H4 (cell line): ENCODE measurements at places on chromosomes 6 and 20. TPM values are rescaled to one million over a fixed set of nuclear protein-coding genes. Genes with fewer than 3 reads are reported as not detected.
A peak's percentile ranks its signal among the peaks of the same experiment; 100 is the strongest.

GRCh38 chr6:167981916-167982462, 15.5 kb upstream of the KIF25 start:
- no peak for DNase-seq

Gene C6orf58
- total RNA-seq: not detected in 2 replicates

Gene DNAH8
- total RNA-seq: not detected in 2 replicates

DNA sequence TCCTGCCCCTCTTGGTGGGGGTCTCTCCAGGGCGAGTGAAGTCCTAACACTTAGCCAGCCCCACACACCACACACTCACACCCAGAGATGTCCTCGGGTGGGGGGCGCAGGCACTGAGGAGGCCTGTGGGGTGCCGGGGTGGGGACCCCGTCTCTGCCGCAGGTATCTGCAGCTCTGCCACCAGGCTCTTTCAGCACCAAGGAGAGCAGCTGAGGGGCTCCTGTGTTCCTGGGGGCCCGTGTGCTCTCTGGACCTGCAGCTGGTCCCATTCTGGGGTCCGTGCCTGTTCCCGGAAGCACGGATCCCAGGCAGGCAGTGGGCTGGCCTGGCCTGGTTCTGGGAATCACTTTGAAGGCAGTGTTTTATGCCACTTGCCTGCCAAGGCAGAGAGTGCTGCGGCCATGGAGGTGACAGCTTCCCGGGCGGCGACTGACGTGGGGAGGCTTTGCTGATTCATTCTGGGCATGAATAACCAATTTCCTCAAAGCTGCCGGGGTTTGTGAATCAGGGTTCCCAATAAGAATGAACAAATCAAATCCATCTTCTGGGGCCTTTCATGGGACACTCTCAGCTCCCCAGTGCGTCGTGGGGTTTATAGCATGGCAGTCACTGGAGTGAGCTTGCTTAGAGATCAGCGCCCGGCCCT, 54.4 kb upstream of the SLCO4A1 start:
- DNase-seq: no peak

DNA sequence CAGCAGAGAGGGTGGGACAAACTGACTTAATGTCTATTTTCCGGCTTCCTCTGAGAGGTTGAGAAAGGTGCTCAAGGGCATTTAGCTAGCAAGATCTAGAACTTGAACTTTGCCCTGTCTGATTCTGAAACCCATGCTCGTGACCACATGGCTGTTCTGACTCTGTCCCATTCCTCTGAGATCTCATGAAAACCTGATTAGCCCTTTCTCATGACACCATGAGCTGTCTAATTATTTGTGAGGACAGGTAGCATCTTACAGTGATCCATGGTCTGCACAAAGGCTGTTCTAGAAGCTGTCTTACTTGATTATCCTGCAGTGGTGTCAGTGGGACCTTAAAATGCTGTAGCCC, 89.6 kb upstream of the TOX2 start:
- no peak for DNase-seq

DNA sequence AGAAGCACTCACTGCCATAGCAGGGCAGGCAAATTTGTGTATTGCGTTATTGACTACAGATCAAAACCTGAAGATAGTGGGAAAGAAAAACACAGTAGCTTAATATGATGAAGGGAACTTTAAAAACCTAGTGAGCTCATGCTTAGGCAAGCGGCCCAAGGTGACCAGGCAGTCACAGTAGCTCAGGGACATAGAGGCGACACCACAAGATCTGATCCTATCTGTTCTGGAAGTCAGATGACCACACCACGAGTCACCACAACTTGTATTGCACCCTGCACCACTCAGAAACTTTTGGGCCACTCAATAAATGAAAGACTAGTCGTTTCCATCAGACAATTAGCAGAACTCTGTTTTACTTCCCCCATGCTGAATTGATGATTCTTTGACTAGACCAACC, 4.9 kb downstream of the CLIC5 start:
- no peak for DNase-seq

DNA sequence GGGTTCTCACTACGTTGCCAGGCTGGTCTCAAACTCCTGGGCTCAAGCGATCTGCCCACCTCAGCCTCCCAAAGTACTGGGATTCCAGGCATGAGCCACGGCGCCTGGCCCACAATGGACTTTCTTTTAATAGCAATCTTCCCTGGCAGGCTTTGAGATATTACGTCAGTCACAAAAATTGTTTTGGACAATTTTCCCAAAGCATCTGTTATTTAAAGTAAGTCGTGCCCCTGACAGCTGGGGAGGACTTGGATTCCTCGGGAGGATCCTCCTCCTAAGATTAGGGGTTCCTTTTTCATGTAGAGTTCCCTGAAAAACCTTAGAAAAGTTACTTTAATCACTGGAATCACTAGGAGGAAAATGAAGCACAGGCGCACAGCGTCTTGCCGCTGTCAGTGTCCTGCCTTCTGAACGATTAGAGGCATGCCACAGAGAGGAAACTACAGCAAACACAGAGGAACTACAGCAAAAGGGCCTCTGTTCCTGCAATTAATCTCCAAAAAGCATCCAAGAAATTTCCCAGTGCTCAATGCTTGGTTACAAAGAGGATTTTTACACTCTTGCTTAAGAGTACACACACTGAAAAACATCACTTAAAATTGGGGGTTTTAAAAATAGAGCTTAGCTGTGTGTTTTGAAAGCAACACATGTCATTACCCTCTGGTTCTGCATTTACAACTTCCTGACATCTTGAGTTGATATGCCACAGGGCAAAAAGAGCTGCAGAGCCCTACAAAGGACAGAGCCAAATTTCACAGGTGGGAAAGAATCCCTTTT, 4.5 kb downstream of the ACSS1 start:
- DNase-seq: no peak

Gene FAM217A
- not detected in 2 replicates for total RNA-seq

- no peak for DNase-seq
These were observed 65.7 kb downstream of the HTR1B start for GRCh38 chr6:77397561-77397960.

- DNase-seq: no peak
These were observed 403.6 kb downstream of the UTRN start for GRCh38 chr6:144688713-144689112.

Gene AFG1L
- total RNA-seq: 2.7 and 3.3 TPM in 2 replicates

- no peak for DNase-seq
These were observed 17.1 kb downstream of the VPS52 start for GRCh38 chr6:33254591-33254990.

Gene NKAIN4
- total RNA-seq: 0.78 TPM in 1 of 2 replicates, not detected in the other

DNA sequence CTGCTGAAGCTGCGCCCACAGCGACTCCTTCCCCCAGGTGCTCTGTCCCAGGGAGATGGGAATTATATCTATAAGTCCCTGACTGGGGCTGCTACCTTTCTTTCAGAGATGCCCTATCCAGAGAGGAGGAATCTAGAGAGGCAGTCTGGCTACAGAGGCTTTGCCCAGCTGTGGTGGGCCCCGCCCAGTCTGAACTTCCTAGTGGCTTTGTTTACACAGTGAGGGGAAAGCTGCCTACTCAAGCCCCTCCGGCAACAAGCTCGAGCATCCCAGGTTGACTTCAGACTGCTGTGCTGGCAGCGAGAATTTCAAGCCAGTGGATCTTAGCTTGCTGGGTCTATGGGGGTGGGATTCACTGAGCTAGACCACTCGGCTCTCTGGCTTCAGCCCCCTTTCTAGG, 152.5 kb upstream of the MAP3K7 start:
- peak; percentile 2 for DNase-seq

Gene PLCB4
- total RNA-seq: 5.7 and 5.9 TPM in 2 replicates

- no peak for DNase-seq
These were observed 66.4 kb upstream of the ATXN1 start for GRCh38 chr6:16827627-16828026.

Gene HSD17B8
- 1.2 and 5.6 TPM in 2 replicates for total RNA-seq
